ENCODE measurements at places on chromosomes 16 and 17.

- H3K27me3 ChIP-seq = no peaks in the 10 kb centered on the region
- H3K4me3 ChIP-seq = peak overlapping the region; percentile 85
Measured at GRCh38 chr16:56932721-56933619, 1.0 kb downstream of the HERPUD1 start.

DNA sequence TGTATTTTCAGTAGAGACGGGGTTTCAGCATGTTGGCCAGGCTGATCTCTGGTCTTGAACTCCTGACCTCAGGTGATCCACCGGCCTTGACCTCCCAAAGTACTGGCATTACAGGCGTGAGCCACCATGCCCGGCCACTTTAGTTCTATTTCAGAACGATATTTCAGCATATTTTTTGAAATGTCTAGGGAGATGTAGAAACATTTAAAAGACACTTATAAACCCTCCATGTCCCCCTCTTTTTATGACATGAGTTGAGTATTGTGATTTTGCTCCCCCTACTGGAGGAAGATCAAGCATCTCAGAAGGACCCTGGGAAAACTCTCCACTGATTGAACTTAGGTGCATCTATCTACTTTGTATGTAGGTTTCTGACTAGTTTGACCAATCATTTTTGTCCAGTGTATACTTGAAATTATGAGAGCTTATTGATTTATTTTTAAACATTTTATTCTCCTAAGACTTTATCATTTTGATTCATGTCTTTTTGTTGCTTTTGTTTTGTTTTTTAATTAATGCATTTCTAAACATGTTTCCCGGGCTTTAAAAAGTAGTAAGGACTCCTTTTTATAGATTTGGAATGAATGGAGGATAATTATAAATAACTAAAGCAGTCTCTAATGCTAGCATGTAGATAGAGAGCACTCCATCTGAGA is 105.1 kb downstream of the CHD9 start:
- no peaks in the 10 kb centered on the region for H3K4me1 ChIP-seq
- peaks cover 18% of the 10 kb centered on the region for H3K36me3 ChIP-seq
- no peaks in the 10 kb centered on the region for H3K27me3 ChIP-seq
- DNase-seq = peak; percentile 67
- H3K4me3 ChIP-seq = no peak overlapping the region

DNA sequence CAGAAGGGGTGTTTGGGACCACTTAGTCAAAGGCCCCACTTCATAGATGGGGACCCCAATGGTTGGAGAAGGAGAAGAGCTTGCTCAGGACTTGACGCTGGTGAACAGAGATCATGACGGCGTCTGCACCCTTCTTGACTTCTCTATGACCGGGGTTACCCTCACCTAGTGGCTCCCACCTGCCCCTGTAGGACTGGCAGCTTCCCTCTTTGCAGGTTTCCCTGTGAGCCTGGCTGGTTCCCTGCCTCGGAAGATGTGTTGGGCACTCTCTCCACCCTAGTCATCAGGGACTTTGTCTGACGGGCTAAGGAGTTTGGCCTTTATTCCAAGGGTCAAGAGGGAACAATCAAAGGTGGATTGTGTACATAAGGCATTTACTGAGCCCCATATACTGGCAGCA is 22.7 kb downstream of the TBX4 start:
- no peak overlapping the region for H3K4me3 ChIP-seq
- peaks cover 7% of the 10 kb centered on the region for H3K4me1 ChIP-seq
- H3K27me3 ChIP-seq = no peaks in the 10 kb centered on the region
- no peak overlapping the region for H3K27ac ChIP-seq
- DNase-seq = no peak
- no peaks in the 10 kb centered on the region for H3K36me3 ChIP-seq

DNA sequence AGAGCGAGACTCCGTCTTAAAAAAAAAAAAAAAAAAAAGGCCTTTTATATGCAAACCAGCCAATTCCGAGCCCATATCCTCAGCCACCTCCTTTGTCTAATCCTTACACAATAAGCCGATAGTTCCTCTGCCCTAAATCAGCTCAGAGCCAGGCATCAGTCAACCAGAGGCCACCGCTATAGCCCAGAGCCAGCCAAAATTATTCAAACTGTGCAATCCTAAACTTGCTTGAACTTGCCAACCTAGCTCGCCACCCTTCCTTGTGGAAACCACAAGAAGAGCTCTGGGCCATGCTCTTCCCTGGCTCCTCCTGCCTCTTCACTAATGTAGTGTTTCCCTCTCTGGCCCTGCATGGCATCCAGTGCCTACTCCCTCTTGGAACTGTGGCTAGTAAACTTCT is 17.7 kb downstream of the ITGAL start:
- no peak overlapping the region for H3K4me3 ChIP-seq
- no peak overlapping the region for H3K27ac ChIP-seq
- DNase-seq = no peak
- H3K27me3 ChIP-seq = no peaks in the 10 kb centered on the region

DNA sequence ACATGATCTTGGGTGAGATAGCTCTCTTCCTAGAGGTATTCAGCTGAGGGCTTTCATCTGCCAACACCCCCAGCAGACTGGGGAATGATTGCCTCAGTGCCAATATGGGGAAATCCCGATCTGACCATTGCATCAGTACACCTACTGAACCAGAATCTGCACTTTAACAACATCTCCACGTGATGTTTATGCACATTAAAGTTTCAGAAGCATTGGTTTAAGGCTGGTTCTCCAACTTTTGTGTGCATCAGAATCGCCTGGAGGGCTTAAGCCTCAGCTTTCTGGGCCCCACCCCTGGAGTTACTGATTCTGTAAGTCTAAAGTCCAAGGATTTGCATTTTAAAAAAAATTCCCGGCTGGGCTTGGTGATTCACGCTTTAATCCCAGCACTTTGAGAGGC is 123.6 kb upstream of the MED13 start:
- H3K4me3 ChIP-seq = no peak overlapping the region
- no peaks in the 10 kb centered on the region for H3K36me3 ChIP-seq
- no peak for DNase-seq
- H3K4me1 ChIP-seq = no peaks in the 10 kb centered on the region
- no peaks in the 10 kb centered on the region for H3K27me3 ChIP-seq
- H3K27ac ChIP-seq = no peak overlapping the region

- H3K4me1 ChIP-seq = peaks cover 11% of the 10 kb centered on the region
- H3K27me3 ChIP-seq = peaks cover 26% of the 10 kb centered on the region
- no peak overlapping the region for H3K27ac ChIP-seq
- DNase-seq = peak; percentile 41
- H3K4me3 ChIP-seq = no peak overlapping the region
Measured at GRCh38 chr16:85718682-85719081, 29.9 kb upstream of the GINS2 start.
